ENCODE measurements at places on chromosomes 5 and 9.

GRCh38 chr9:106526716-106527204 is 336.2 kb upstream of the ZNF462 start:
- no peak for DNase-seq

- no peak for DNase-seq
These were observed 14.9 kb upstream of the SLC6A3 start for GRCh38 chr5:1460054-1460682.

DNA sequence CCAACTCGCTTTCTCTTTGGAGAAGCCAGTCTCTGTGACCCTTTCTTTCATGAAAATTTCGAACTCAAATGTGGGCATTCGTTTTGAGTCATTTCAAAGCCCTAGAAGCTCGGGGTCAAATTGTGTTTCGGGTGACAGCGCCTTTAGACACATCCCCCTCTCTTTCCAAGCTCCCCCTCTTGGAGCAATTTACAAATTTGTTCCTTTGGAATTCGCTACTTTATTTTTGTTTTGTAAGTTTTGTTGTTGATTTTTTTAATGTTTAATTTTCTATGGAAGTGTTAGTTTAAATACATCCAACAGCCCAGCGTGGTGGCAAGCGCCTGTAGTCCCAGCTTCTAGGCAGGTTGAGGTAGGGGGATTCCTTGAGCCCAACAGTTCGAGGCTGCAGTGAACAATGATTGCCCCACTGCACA is 4.6 kb upstream of the BARX1 start:
- no peak for DNase-seq

DNA sequence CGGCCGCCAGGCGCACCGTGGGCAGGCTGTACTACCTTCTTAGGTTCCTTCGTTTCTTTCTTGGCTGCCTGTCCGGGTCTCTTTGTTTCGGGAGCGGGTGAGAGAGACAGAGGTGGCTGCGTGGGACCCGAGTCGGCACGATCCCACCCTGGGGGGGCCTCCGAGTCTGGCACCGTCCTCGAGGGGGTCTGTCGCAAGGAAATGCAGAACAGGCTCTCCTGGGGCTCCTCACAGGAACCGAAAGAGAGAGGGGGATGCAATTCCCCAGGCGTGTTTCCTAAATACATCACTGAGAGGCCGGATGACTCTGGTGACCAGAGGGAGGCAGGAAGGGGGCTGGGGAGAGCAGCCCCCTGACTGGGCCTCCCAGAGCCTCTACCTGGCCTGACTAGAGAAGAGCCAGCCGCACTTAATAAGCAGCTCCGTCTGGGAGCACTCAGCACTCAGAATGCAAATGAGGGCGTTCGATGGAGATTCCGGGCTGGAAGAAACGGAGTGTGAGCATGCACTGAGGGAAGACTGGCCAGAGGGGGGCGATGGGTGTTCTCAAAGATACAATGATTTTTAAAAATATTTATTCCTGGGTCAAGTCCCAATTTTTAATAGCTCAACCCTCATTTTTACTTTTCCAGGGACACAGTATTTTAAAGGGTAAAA is 11.7 kb upstream of the INPP5E start:
- no peak for DNase-seq

DNA sequence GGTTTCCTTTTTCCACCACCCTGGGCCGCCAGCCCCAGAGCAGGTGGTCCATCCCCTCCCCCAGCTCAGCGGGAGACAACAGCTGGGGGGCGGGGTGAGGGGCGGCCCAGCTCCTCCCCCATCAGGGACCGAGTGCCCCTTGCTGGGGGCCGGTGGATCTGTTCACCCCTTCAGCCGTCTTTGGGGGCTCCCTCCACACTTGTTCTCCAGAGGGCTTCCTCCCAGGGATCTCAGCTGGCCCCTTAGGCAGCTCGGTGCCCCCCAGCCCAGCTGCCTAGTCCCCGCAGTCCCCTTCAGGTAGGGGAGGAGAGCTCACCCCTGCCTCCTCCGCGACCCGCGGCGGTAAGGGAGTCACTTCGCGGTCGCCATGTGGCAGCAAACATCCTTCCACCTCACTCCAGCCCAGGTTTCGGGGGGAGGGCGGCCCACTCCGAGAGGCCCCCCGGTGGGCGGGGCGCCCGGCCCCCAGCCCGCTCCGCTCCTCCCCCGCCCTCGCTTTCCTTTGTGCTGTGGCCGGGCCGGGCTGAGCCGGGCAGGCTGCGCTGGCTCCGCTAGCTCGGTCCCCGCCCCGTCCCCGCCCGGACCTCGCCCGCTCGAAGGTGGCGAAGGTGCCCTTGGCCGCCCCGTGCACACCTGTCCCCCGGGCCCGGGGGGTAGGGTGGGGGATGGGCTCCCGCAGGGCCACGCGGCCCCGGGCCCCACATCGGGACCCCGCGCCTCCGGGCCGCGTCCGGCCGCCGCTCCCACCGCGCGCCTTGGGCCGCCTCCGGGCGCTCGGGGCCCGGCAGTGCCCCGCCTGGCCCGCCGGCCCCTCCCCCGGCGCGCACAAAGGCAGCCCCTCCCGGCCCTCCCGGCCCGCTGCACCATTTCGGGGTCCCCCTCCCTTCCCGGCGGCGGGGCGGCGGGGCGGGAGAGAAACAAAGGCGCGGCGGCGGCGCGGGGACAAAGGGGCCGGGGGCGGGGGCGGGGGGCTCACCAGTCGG is 683 bp downstream of the DBN1 start:
- DNase-seq: no peak

GRCh38 chr5:111826064-111826463 is 69.1 kb upstream of the NREP start:
- DNase-seq: no peak

GRCh38 chr5:150578781-150579461 is 61.5 kb upstream of the SYNPO start:
- DNase-seq: no peak

- DNase-seq: no peak
These were observed 41.9 kb upstream of the NEURL1B start for GRCh38 chr5:172599204-172599567.

- no peak for DNase-seq
These were observed 195.9 kb upstream of the TRIM32 start for GRCh38 chr9:116491219-116491618.

DNA sequence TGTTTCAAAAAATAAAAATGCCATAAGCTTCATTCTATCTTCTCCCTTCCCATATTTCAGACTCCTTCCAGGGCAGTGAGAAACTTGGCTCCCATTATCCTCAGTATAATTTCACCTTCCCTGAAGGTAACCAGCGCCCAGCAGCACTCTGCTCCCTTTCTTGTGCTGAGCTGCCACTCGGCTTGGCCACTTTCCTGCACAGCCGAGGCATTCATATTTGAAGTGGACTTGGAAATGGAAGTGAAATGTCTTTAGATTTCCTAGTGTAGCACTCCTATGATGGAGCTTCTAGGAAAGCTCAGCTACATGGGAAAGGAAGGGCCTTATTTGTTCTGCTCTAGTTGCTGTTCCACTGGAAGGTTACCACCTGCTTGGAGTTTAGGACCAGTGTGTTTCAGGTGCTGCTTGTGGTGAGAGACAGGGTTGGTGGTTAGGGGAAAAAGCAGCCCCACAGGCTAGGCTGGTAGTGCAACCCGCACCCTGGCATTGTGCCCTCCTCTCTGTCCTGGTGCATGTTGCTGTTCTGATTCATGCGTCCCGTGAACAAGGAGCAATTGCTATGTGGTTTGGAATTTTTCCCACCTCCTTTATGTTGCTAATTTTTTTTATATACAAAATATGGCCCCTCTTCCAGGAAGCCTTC is 53.8 kb downstream of the RAD23B start:
- DNase-seq: no peak

GRCh38 chr5:62574599-62574998 is 4.0 kb upstream of the LRRC70 start:
- no peak for DNase-seq

DNA sequence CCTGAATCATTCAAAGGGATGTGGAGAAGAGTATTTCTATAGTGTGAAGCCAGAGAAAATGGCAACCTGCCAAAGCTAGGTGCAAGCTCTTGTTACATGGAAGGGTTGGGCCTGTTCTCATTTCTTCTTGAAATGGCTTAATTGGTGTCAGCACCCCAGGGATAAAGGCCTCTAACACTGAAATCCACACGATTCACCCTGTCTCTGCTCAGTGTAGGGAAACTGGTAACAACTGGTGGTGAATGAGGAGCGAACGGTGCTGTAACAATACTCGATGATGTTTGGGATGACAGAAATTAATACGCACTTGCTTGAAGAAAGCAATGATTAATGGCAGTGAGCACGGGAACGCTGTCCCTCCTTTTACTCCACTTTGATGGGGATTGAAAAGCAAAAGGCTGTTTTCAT is 16.2 kb downstream of the PBX3 start:
- no peak for DNase-seq

DNA sequence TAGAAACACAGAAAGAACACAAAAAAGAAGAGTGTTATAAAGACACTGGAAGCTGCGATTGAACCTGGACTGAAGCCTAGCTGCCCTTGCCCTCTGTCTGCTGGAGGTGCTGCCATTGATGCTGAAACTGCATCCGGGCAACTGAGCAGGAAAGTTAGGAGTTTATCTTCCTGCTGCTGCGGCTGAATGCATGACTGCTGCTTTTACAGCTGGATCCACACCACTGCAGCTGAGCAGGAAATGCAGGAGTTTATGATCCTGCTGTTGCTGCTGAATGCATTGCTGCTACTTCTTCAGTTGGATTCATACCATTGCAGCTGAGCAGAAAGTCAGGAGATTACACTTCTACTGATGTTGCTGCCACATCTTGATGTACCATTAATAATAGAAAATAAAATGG is 21.8 kb upstream of the JAKMIP2 start:
- DNase-seq: no peak

GRCh38 chr9:33170464-33171415 is 3.6 kb upstream of the B4GALT1 start:
- DNase-seq: no peak

DNA sequence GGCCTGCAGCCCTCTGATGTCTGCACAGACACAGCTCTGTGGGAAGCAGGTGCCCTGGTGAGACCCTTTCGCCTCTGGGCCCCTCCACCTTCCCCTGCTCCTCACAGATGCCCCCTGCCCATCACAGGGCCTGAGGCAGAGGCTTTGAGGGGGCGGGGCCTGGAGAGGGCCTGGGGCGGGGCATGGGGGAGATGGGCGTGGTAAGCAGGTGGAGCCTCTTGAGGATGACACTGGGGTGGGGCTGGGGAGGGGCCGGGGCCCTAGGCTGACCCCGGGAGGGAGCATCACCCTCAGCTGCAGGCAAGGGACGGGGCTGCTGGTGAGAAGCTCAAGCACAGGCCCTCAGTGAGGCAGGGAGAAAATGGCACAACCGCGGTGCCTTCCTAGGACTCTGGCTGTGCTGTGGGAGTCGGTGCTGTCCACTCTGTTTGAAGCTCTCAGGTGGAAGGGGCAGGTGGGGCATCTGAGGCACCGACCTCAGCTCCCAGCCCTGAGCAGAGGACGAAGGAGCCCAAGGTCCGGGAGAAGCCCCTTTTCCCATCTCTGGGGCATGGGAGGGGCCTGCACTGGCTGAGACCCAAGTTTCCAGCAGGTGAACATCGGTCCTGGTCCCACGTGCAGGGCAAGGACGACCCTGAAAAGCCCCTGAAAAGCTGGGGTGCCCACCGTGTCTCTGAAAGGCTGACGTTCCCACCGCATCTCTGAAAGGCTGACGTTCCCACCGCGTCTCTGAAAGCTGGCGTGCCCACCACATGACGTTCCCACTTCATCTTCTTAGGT is 17.5 kb upstream of the SLC9A3 start:
- no peak for DNase-seq

DNA sequence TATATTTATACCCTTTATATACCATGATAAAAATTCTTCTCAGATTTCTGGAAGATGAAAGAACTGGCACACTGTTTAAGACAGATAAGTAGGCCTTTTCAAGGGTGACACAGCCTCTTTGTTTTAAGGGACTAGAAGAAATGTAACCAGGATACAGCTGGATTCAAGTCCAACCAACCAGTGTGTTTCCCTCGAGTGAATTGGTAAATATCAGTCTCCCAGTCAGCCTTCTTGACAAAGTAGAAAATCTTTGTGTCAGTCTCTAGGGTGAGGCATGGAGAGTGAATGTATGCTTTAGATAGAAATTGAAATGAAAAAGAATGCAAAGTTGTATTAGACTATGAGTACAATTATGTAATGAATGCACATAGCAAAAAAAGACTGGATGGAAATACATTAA is 119.1 kb downstream of the ZDHHC21 start:
- DNase-seq: no peak

- no peak for DNase-seq
These were observed 597.9 kb upstream of the SGCD start for GRCh38 chr5:155728857-155729683.

DNA sequence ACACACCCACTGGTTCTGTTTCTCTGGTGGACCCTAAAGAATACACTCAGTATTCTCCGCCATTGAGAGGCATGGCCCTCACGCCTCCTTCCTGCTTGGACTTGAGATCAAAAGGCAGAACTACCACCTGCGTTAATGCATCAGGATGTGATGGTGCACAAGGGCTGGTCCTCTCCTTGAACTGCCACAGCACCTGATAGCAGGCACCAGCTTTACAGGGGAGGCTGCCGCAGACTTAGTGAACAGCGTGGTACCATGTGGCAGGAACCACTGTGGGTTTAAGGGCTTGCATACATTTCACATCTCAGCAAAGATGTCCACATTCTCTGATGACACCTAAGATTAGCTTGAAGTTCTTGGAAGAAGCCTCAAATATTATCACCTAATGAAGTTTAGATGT is 208.7 kb downstream of the GADD45G start:
- DNase-seq: no peak

DNA sequence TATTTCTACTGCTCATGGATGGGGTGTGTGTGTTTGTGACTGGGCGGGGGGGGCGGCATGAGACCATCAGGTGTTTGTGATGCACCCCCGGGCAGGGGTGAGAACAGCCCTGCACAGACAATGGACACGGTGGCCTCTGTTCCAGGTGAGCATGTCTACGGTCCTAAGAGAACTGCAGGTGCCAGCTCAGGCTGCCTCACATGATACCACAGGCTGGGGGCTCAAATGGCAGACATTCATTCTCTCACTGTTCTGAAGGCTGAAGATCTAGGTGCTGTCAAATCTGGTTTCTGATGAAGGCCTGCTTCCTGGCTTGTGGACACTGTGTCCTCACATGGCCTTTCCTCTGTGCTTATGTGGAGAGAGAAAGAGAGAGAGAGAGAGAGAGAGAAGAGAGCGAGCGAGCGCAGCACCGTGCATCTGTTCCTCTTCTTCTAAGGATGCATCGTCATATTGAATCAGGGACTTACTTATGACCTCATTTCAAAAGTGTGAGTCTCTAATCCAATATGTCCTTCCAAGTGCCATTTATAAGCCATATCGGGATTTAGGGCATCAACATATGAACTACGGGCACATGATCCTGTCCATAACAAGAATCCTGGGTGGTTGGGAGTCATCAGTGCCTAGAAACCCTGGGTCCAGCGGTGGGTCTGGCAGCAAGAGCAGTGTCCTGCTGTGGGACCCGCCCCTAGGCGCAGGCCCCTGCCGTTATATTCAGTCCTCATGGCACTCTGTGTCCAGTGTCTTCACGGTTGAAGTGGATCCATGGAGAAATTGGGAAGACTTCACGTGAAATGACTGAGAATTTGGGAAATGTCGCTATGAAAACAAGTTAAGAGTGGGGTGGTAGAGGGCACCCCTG is 42.5 kb downstream of the NXNL2 start:
- no peak for DNase-seq

GRCh38 chr5:173928871-173929574 is 40.9 kb downstream of the CPEB4 start:
- no peak for DNase-seq

- DNase-seq: no peak
These were observed 87.4 kb downstream of the PAX5 start for GRCh38 chr9:36946653-36947052.
